ENCODE measurements at places on chromosomes 12 and 14. TPM values are rescaled to one million over a fixed set of nuclear protein-coding genes. Genes with fewer than 3 reads are reported as not detected.

The POLE2 gene
- 31.7 TPM for total RNA-seq

The GPD1 gene
- 0.60 TPM for total RNA-seq

The IGFBP6 gene
- 0.43 TPM for total RNA-seq

The RNU4-1 gene
- 1,498 TPM for total RNA-seq

The NAP1L1 gene
- 1,002 TPM for total RNA-seq

The APOF gene
- 0.16 TPM for total RNA-seq

The USP44 gene
- 2.2 TPM for total RNA-seq

The SCN8A gene
- total RNA-seq, result 0.46 TPM

The SPTSSA gene
- 7.2 TPM for total RNA-seq

The ADAM21 gene
- not detected for total RNA-seq

The GRIP1 gene
- total RNA-seq, result 1.6 TPM

The TMEM116 gene
- 4.7 TPM for total RNA-seq

The GLIPR1L2 gene
- total RNA-seq, result not detected

The PPP2R5E gene
- 51.1 TPM for total RNA-seq

All from activated T-cell treated with anti-CD3 and anti-CD28 coated beads, Interleukin-2, amount 50 U/mL, for 4 hours (primary cell).